Right cardiac atrium (tissue), 5 donors: ENCODE measurements at places on chromosomes 1 and 21.

- no peak for DNase-seq
Observed at GRCh38 chr1:184492536-184492935, 105.7 kb downstream of the C1orf21 start.

GRCh38 chr21:17231124-17231523 lies 281.7 kb upstream of the CXADR start:
- no peak for DNase-seq

DNA sequence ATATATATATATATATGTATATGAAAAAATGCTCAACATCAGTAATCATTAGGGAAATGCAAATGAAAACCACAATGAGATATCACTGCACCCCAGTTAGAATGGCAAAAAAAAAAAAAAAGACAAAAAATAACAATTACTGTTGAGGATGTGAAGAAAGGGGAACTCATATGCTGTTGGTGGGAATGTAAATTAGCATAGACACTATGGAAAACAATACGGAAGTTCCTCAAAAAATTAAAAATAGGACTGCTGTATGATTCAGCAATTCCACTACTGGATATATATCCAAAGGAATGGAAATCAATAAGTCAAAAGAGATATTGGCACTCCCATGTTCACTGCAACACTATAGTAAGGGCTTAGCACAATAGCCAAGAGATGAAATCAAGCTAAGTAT lies 41.5 kb upstream of the CTBS start:
- DNase-seq: no peak

- DNase-seq: peak; percentile 63
Observed at GRCh38 chr21:41610042-41610839, 102.3 kb upstream of the TMPRSS2 start.

- no peak for DNase-seq
Observed at GRCh38 chr1:26405281-26405915, 5.2 kb upstream of the LIN28A start.

- no peak for DNase-seq
Observed at GRCh38 chr1:200972985-200973742, 50.4 kb downstream of the KIF21B start.
